Iris pigment epithelial cell (primary cell): ENCODE measurements at places on chromosomes 16 and 17.
A peak's percentile ranks its signal among the peaks of the same experiment; 100 is the strongest.

- DNase-seq = peak; percentile 78
Measured at GRCh38 chr16:85372627-85373372, 240.3 kb upstream of the GSE1 start.

- no peak for DNase-seq
Measured at GRCh38 chr17:77697480-77698400, 260.8 kb upstream of the TNRC6C start.

- DNase-seq = peak; percentile 52
Measured at GRCh38 chr16:52050418-52050817, 496.5 kb downstream of the TOX3 start.

DNA sequence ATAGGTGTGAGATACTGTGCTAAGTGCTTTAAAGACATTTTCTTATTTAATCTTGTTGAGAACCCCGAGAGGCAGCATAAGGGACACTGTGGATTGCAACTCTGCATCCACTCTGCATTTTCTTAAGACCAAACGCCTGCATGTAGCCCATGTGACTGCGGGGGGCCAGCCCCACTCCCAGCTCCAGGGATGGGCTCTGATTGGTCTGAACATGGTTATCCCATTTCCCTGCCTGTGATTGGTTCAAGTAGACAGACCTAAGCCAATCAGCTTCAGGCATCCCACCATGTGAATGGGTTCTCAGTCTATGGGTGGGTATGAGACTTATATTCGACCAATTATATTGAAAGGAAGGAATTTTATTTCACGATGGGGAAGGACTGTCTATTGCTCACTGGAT, 33.2 kb upstream of the USP7 start:
- DNase-seq = no peak
